ENCODE measurements at places on chromosomes 7 and 10.

- DNase-seq: no peak
Observed at GRCh38 chr7:78677391-78677790, 776.1 kb downstream of the MAGI2 start.

DNA sequence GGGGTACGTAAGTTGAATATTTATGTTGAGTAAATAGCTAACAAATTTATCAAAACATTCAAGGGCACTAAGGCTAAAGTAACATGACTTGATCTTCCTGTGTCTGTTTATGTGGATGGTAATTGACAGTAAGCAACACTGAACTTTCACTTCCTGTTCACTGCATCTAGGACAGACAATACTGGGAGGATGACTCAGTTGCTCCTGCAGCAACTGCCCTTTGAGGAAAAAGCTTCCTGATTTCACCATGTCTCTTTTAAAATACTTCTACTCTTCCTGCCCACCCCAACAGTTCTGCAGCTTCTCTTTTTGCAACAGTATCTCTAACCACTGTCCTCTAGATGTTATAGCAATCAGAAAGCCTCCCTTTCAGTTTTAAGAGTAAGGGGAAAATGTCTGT lies 76.6 kb upstream of the HGF start:
- DNase-seq: no peak

DNA sequence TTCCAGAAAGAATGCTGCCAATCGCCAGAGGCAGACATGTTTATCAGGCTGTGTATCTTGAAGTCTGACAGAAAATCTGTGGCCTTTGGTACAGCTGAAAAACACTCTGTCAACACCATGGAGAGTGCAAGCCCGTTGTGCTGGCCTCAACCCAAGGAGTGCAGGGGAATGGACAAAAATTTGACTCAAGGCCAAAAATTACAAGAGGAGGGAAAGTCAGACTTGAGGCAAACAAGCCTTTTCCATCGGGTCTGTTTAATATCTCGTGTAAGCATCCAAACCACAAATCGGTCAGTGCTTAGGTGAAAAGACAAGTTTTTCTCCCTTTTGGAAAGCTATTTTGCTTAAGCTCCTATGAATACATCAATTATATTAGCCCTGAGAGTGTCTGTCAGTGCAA lies 305.3 kb upstream of the NFE2L3 start:
- DNase-seq: no peak

GRCh38 chr7:143882020-143882603 lies 19.9 kb downstream of the TCAF1 start:
- no peak for DNase-seq

- no peak for DNase-seq
Observed at GRCh38 chr10:79457256-79457785, 11.9 kb upstream of the ZCCHC24 start.

DNA sequence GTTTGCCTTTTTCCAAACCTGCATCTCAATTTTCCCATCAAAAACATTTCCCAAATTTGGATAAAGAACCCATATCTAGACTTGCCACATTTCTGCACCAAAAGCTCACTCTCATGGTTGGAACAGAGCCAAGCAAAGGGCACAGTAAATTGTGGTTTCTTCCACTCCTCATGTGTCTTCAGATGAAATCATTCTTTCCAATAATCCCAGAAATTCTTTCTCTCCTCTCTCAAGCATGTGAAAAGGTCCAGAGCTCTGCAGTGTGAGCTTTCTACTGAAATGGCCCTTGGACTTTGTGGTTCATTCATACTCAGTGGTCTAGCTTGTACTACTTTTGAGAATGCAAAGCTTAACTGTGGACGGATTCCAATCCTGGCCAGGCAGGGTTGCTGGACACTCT lies 19.8 kb downstream of the PRSS2 start:
- DNase-seq: no peak

DNA sequence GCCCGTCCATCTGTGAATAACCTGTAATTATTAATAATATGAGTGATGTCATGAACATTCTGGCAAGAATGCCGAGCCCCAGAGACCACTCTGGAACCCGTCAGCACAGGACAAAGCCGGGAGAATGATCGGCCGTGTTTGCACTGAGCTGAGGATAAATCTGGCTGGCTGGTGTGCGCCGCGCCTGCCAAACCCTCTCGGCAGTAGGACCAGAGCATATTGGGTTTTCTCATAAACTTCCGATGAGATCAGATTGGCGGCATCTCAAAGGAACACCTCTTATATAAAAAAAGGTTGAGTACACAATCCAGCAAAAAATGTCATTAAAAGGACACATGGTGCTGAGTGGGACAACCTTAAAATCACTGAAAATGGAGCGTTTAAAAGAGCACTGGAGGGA lies 296.0 kb upstream of the MKI67 start:
- DNase-seq: no peak

DNA sequence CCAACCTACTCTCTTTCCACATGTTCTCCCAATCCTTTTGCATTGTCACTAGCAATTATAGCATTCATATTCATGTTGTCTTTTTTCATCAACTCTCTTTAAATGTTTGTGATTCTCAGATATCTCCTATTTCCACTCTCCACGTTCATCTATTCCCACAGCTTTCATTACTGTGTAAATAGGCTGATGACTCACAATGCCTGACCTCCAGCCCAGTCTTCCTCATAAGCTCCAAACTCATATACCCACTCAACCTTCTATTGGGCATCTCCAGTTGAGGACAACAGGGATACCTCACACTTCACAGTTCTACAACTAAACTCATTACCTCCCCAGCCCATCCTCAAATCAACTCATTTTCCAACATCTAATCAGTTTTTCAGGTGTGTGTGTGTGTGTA lies 194.1 kb downstream of the DGKI start:
- no peak for DNase-seq

DNA sequence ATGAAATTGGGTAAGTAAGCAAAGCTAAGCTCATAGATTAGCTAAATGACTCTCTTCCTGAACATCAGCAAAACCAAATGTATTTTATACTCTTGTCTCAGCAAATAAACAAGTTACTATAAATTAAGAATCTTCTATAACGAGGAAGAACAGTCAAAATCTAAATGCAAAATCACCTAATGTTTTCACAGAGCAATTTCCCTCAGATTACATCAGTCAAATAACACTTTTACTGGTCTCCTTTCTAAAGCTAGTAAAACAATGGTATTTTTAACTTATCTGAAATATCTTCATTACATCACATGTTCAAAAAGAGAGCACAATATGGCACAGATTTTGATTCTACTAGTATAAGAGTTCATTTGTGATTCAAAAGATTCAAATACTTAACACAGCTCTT lies 16.5 kb upstream of the GPR22 start:
- DNase-seq: no peak

GRCh38 chr10:10699427-10699826 lies 318.2 kb upstream of the CELF2 start:
- no peak for DNase-seq

DNA sequence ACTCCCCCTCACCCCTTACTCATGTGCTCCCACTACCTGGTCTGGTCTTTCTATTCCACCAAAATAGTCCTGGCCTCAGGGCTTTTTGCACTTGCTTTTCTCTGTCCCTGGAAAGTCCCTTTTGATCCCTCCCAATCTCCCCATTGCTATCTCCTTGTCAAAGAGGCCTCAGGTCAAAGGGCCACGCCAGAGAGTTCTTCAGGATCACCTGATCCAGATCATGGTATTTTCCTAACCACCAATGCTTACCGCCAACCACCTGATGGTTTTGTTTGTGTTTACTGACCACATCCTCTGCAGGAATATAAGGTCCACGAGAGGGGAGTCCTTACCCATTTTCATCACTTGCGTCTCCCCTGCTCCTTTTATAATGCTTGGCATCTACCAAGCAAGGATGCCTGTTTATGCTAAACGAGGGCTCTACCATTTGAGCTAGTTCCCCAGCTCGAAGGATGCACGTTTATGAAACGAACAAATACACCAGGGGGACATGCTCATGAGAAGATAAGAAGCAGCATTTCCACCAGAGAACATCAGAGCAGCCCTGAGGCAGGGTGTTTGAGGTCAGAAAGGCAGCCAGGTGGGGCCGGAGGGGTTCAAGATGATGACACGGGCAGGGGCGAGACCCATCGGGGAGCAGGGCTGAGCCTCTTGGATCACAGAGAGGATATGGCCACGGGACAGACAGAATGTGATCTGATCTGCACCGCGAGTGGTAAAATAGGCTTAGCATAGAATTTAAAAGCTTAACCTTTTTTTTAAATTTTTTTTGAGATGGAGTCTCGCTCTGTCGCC lies 43.1 kb upstream of the FOXK1 start:
- DNase-seq: no peak

- no peak for DNase-seq
Observed at GRCh38 chr10:36266923-36267322, 624.8 kb upstream of the FZD8 start.

DNA sequence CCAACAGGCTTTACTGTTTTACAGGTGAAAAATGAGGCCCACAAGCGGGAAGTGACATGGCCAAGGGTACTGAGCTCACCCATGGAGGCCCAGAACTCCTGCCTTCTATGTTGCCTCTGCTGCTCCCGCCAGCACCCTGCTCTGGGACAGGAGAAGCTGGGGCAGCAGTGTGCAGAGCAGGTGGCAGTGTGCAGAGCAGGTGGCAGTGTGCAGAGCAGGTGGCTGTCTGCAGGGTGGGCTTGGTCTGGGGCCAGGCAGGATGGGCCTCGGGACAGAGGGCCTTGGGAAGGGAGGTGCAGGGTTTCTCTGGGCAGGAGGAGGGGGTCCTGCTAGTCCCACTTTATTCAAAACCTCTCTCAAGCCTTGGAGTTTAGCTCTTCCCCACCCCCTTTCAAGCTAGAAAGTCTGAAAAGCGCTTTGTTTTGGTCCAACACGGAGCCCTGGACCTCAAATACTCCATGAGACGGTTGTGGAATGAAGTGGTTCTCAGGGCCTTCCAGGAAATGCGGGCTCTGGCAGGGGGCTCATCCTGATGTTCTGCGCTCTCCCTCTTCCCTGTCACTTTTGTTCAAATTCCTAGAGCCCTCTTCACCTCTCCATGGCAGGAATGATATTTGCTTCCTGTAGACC lies 26.8 kb downstream of the TSPAN15 start:
- DNase-seq: no peak

DNA sequence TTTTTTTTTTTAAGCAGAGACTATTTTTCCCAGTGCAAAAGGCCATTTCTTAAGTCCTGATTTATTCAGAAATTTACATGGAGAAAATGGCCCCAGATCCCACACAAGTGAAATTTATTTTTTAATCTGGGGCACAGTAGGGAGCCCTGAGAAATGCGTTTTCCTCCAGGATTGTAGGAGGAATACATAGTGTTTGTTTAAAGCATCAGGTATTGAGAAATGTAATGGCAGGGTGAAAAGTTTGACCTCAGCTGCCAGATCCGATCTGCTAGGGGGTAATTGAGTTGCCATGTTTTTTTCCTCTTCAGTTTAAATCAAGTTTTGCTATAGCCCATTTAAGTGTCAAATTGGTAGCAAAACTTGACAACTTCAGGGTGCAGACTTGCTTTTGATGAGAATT lies 110.0 kb downstream of the LRMDA start:
- no peak for DNase-seq

DNA sequence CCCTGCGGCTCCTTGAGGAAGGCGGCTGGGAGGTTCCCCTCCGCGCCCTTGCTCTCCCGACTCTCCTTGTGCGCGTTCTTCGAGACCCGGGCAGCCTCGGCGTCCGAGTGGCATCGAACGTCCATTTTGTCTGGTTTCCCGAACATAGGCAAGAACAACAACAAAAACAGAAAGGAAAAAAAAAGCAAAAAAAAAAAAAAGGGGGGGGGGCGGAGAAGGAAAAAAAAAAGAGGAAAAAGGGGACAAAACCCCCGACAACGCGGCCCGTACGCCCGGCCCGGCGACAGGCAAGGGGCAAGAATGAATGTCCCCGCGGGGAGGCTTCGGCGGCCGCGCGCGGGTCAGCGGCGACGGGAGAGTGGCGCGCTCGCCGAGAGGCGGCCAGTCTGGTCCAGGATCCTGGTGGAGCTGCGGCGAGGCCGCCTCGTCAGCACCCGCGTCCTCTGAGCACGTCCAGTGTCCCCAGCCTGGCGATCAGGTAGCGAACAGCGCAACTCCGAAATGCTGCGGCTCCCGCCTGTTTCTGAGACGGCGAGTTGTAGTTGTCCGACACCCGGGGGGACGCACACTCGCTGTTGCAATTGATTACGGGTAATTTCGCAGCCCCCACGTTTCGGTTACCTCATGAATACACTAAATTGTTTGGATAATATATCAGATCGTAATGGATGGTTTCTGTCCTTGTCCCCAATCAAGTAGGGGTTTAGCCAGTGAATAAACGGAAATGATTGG lies at the start of gene VAX1:
VAX1 (minus strand) TSS at position 360 of the 732 bp plus-strand sequence; CDS start at position 146, 214 bp downstream.
- no peak for DNase-seq

DNA sequence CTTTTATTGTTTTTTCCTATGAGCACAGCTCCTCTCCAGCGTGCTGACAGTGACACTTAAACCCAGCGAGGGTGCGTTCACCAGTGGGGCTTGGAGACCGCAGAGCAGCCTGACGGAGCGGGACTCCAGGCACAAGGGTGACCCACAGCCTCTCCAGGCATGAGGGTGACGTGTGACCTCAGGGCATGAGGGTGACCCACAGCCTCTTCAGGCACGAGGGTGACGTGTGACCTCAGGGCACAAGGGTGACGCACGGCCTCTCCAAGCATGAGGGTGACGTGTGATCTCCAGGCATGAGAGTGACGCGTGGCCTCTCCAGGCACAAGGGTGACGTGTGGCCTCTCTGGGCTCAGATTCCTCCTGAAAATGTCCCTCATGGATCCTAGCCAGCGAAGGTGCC lies 164.3 kb upstream of the TCERG1L start:
- no peak for DNase-seq

GRCh38 chr10:43203448-43204041 lies 63.3 kb downstream of the RASGEF1A start:
- DNase-seq: peak; percentile 48

DNA sequence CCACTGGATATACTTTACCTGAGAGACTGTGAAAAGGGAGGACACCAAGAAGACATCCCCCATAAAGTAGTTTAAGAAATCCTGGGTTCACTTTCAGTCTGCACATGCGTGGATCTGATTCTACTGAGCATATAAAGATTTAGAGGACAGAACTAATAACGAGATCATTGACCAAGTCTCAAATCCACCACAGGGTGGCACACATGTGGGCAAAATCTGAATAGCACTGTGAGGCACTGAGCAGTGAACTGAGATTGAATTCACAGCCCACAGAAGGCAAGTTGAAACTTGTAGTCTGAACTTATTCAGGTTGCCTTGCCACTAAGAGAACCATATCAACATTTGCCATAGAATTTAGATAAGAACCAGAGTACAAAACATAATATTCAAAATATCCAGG lies 818.6 kb downstream of the GRID1 start:
- peak; percentile 23 for DNase-seq

DNA sequence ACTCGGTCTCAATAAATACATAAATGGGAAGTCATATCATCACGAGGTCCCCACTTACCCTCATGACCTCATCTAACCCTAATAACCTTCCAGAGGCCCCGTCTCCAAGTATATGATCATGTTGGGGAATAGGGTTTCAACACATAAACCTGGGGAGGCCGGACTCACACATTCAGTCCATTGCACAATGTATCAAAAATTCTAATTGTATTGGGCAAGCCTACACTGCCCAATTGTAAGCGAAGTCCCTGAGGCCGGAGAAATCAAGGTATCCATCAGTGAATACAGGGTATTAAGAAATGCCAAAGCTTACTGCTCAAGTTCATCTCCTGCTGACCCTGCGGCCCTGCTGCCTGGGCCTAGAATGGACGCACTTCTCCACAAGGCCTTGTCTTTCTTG lies 69.6 kb downstream of the PARP12 start:
- DNase-seq: no peak
